Stimulated activated CD4-positive, alpha-beta T cell treated with anti-CD3 and anti-CD28 coated beads, Interleukin-1b, Interleukin-23, amount 100 ng/mL, for 1 hour (primary cell): ENCODE measurements at places on chromosomes 1 and 21.

GRCh38 chr21:16187603-16188301, 458.0 kb downstream of the USP25 start:
- no peak for DNase-seq

- no peak for DNase-seq
These were observed 582 bp downstream of the SLC37A1 start for GRCh38 chr21:42513985-42514882.

DNA sequence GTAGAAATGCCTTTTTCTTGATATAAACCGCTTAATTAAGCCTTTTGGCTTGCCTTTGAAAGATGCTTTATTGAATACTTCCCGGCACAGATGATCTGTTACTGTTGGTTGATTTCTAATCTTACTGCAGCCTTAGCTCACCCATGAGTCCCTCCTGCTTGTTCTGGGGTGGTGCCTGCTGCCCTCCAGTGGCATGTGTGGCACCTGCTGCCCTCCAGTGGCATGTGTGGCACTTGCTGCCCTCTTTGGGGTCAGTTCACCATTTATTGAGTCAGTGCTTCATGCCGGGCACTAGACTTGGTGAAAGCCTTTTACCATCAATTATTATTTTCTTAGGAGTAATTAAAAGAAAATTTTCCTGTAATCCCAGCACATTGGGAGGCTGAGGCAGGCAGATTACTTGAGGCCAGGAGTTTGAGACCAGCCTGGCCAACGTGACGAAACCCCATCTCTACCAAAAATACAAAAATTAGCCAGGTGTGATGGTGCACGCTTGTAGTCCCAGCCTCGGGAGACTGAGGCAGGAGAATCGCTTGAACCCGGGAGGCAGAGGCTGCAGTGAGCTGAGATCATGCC, 54.3 kb downstream of the ADARB1 start:
- DNase-seq, result peak; percentile 62

- no peak for DNase-seq
These were observed 681 bp downstream of the B4GALT2 start for GRCh38 chr1:43979528-43980254.

DNA sequence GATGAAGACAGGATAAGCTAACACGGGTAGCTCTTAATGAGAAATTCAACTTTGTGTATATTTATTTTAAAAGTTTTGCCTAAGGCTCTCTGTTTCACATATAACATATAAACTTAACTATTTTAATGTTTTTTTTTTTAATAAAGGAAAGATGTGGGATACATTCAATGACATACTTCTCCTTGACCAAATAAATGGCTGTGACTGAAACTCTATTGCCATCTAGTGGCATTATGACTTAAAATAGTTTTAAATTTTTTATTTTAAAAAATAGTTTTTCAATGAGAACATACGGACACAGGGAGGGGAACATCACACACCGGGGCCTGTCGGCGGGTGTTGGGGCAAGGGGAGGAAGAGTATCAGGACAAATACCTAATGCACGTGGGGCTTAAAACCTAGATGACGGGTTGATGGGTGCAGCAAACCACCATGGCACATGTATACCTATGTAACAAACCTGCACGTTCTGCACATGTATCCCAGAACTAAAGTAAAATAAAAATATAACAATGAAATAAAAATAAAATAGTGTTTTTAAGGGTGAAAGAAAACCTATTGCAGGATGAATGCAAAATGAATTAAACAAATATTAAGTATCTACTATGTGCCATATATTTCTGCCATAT, 83.4 kb downstream of the LYST start:
- no peak for DNase-seq

GRCh38 chr1:17913326-17914115, 158.4 kb downstream of the ACTL8 start:
- DNase-seq, result no peak

- no peak for DNase-seq
These were observed 19.2 kb downstream of the C1orf87 start for GRCh38 chr1:60054374-60054773.

DNA sequence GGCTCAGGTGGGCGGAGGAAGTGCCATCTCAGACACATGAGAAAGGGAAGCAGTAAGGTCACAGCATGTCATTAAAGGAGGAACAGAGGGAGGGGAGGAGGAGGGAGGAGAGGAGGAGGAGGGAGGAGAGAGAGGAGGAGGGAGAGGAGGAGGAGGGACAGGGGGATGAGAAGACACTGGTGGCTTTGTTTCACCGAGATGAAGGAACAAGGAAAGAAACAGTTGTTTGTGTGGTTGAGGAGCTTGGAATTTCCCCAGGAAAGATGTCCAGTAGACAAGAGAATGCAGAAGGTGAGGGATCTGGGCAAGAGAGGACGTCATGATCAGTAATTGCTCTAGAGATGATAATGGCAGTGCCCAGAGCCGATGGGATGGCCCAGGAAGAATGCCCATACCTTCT, 97.7 kb downstream of the AJAP1 start:
- DNase-seq, result no peak

- DNase-seq, result no peak
These were observed 15.9 kb downstream of the NUF2 start for GRCh38 chr1:163337631-163338030.

- no peak for DNase-seq
These were observed 694.4 kb downstream of the LTN1 start for GRCh38 chr21:28298251-28298672.

- DNase-seq, result no peak
These were observed 45.3 kb downstream of the DIP2A start for GRCh38 chr21:46503922-46504550.

GRCh38 chr1:76292418-76293184, 218.1 kb downstream of the ST6GALNAC3 start:
- no peak for DNase-seq

DNA sequence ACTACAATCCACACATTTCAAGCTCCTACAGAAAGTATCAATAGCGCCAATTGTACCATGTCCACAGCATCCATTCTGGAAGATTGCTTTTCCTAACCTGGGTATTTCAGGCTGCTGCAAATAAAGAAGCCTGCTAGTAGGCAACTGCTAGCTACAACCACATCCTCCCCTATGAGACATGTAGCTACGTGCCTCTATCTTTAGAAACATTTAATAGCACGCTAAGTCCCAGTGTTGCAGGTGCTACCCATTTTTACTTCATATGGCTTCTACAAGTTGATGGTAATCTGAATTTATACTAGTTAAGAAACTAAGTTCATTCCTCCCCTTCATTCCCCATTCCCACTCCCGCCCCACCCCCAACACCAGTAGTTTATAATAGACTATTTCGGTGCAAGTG, 7.4 kb upstream of the AMPD1 start:
- DNase-seq, result no peak

GRCh38 chr1:92317836-92318493, 19.1 kb downstream of the RPAP2 start:
- DNase-seq, result no peak

DNA sequence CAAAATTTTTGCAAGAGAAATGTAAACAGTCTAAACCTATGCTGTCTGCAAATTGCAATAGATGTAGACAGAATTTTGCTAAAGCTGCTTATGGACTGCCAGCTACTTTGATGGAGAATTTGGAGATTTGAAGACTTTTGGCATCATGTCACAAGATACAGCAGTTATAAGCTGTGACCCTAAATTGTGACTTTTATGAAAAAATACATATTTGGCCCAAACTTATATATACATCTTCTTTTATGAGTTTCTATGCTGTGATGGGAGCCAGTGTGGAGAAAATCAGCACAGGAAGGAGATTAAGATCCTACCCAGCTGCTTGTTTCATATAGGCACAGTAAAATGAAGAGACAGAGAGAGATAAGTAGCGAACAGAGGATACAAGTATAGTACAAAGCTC, 1595.4 kb downstream of the PLA2G4A start:
- DNase-seq, result no peak

GRCh38 chr1:205589046-205589445, 42.8 kb downstream of the ELK4 start:
- no peak for DNase-seq

GRCh38 chr1:244789731-244790130, 45.7 kb upstream of the COX20 start:
- DNase-seq, result no peak

DNA sequence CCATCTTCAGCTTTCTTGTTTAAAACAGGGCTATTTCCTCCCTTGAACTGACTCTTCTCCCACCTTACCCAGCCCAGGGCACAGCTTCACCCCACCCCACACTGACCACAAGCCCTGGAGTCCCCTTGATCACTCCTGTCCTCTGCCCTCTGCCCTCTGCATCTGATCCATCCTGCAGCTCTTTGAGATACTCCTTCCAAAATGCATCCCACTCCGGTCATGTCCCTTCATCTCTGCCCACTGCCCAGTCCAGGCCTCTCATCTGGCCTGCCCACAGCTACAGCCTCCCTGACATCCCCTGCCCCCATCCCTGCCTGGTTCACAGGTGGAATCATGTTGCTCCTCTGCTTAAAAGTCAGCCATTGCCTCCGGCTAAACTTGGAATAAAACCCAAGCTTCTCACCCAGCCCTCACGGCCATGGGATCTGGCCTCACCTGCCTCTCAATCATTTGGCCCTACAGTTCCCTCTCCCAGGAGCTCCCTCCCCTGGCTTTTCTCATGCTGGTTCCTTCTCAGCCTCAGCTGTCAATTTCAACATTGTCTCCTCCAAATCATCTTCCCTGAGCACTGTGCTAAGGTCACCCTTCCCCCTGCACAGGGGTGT, 202.0 kb downstream of the MATN1 start:
- DNase-seq, result no peak

DNA sequence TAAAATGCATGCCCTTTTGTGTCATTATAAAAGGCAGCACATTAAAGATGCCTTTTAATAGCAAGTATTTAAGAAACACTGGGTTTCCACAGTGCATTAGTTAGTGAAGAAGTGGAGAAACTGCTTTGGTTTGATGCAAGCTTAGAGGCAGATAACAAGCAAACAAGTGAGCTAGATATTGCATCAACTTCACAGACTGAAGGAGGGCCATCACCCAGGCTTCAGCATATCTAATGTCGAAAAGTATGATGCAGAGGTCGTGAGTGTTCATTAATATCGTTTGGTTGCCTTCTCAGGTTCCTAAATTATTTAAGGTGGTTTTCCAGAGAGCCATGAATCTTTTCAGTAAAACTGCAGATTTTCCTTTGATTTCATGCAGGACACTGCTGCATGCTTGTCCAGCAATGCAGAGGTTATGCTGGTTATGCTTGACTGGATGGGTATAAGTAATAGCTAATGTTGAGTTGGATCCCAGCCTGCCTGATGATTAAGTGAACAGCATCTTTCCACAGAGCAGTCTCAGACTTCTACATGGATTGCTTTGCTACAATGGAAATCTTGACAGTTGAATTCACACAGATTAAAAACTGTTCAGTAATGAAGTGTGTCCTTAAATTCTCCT, 69.7 kb upstream of the IPO9 start:
- DNase-seq, result no peak

DNA sequence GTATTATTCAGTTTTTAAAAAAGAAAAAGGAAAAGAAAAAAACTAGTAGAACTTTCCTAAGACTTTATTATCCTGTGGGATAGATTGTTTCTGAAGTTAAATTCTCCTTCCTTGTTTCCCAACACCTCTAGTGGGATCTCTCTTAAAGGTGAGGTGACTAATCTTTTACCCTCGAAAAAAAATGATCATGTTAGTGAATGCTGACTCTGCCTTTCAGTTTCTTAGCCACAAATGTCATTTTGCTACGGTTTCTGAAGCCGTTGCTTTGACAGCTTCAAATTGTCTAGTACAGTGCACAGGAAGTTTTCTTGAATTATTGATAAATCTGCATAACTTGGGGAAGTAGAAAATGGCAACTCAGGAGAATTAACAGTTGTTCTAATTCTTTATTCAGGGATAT, 13.0 kb upstream of the NEK7 start:
- no peak for DNase-seq

DNA sequence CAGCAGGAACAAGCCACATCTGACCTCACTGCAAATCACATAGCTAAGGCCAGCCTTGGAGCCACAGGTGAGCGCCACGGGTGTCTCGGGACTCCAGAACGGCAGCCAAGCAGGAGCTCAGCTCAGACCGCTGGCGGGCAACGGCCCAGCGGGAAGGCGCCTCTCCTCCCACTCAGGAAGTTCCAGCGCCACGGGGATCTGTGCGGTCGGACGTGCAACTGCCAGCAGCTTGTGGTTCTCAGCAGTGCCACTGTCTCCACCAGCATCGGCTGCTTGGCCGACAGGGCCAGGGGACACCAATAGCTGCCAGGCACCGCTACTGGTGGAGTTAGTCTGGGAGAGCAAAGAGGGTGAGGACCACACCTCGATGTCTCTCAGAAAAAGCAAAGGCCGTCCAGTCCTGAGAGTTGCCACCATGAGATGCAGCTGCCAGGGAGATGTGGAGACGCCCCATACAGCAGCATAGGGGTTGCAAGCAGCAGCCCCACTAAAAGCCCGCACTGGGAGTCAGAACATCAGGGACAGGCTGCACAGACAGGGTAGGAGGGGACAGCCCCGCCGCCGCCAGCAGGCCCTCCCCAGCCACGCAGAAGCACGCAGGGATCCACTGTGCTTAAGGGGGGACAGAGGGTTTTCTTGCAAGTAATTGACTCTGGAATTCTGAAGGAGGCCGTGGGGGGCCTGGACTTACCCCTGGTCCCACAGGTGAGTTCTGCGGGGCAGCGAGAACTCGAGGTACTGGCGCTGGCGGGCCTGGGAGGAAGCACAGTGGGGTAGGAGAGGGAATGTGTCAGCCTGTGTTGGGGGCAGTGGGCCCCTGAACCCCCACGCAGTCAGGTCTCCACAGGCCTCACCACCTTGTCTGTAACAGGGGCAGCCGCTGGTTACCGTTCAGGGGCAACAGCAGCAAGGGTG, 83.5 kb downstream of the NPHP4 start:
- DNase-seq, result no peak

DNA sequence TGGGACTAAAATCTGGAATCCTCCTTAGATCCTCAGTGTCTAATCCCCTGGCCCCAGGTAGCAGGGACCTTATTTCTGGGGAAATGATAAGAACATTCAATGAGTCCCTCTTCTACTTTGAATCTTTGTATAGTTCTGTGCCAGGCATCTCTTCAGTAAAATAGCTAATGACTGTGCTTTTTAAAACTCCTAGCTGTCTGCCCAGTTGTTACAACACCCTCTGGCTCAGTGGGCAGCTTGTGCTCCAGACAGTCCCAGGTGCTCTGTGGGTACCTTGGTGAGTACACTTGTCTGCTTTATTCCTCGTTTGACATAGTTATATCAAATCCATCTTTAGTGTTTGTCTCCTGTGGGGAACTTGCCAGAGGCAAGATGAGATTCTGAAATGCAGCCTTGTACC, 18.0 kb downstream of the TGFB2 start:
- no peak for DNase-seq

DNA sequence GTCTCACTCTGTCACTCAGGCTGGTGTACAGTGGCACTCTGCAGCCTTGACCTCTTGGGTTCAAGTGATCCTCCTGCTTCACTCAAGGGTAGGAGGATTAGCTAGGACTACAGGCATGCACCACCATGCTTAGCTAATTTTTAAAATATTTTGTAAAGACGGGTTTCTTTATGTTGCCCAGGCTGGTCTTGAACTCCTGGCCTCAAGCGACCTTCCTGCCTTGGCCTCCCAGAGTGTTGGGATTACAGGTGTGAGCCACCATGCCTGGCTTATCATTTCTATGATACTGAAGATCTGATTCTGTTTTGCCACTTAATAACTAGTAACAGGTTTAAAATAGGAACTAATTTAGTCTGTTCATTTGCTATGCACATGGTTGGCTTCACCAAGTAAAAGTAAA, 33.6 kb downstream of the GNAI3 start:
- DNase-seq, result no peak

GRCh38 chr1:208172423-208173145, 71.6 kb downstream of the PLXNA2 start:
- DNase-seq, result no peak
